GM23338 (cell line): ENCODE measurements at places on chromosomes 1 and 21. TPM values are rescaled to one million over a fixed set of nuclear protein-coding genes. Genes with fewer than 3 reads are reported as not detected.

DNA sequence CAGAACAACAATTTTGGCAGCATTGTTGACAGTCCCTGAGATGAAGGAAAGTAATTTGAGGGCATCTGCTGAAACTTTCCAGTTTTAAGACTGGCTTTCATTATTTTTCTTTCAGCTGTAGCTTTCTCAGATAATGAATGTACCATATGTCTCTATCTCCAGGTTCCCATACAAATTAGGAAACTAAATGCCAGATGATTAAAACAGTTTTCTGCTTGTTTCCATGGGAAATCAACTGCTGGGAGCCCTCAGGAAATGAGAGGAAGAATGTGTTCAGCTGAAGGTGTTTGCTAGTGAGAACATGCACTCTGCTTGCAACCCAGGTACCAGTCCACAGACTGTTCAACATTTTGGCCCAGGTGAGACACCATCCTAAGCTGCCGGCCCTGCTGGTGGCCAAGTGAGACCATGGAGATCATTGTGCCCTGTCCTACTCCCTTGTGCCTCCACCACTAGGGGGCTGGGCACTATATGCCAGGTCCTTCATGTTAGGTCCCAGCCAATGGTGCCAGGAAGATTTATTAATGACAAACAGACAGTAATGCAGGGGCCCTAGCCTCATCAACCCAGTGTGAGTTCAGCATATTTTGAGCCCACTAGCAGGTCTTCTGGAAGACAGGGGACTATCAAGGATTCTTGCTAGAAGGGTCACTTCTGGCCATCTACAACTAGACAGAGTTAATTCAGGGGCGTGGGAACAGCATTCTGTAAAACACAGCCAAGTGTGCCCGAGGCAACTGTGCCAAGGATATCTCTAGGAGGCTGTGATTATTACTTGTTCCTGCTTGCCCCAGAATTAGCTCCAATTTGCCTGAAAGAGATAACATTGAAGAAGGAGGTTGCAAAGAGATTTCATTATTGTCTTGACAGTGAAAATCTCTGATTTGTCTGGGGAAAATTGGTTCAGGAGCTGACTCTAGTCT is 17.0 kb upstream of the LRRC8C start:
- DNase-seq: peak; percentile 58

- no peak for DNase-seq
Measured at GRCh38 chr1:30321246-30321910, 402.0 kb downstream of the MATN1 start.

GRCh38 chr1:170853867-170854266 is 81.5 kb upstream of the MROH9 start:
- no peak for DNase-seq

GRCh38 chr1:239635276-239635675 is 248.9 kb downstream of the CHRM3 start:
- no peak for DNase-seq

GRCh38 chr1:109664671-109665070 is 3.2 kb upstream of the GSTM2 start:
- no peak for DNase-seq

DNA sequence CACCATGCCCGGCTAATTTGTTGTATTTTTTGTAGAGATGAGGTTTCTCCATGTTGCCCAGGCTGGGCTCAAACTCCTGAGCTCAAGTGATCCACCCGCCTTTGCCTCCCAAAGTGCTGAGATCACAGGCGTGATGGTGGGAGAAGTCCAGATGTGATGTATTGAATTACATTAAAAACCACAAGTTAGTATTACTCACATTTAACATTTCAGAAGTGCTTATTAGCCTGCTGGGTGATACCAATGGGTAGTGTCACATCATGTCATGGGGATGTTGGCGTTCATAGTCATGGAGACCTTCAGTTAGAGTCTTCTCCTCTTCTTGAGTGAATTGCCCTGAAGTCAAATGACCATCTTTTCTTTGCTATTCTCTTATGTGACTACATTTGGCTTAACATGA is 63.6 kb upstream of the VAMP3 start:
- no peak for DNase-seq

DNA sequence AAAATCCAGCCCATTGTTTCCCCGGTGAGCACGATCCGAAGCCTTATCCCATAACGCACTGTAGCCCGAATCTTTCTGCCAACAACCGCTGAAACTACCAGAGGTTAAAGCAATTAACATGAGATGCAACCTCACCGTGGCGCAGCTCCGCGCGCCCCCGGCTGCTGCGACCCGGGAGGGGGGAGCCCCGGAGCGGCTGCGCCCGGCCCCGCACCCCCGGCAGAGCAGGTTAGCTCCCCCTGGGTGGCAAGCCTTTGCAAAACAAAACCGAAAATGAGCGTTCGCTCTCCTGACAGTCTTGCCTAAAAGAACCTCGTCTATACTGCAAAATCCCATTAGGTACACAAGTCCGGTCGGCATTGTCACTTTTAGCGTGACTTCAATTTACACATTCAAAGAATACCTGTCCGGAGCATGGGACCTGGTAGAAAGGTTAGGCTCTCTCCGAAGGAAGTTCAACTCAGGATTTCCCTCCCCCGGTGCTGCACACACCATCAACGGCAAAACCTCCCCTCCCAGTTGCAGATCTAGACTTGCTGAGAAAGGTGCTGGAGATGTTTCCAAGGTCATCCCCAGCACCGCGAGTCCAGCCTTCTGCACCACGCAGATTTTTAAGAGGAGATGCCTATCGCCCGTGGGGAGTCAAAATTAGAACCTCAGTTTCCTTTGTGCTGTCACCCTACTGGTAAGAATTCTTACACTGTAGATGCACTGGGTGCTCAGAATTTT is 107.5 kb downstream of the ZNF281 start:
- DNase-seq: peak; percentile 67

Gene OR2L2
- 0.05 and 0.06 TPM in 2 replicates for polyA plus RNA-seq

Gene MMEL1
- polyA plus RNA-seq: 0.57 and 0.71 TPM in 2 replicates

DNA sequence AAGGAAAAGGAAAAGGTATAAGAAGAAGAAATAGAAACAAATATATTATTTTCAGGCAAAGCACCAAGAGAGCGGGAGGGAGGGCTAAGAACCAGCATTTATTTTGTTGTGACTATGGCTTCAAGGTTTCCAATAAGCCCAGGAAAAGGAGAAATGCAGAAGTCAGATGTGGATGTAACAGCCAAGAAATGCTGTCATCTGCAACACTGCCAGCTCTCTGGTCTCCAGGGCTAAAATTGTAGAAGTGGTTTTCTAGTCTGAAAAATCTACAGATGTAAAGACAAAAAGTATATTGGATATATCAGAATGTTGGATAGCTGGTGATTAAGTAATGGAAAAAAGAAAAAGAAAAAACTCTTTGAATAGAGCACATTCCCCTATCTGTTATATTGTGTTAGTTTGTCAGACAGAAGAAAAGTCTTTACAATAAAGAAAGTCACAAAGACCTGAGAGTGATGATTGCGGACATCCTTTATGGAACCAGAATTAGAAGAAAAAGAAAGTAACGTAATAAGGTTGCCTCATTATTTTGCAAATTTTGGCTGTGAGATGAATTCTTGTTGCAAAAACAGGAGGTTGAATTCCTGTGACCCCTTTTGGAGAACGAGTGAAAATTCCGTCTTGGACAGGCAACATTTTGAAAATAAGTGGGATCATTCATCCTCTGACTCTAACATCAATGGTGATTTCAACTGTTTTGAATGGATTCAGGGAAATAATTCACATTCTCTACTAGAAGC is 938.1 kb downstream of the TTLL7 start:
- no peak for DNase-seq

Gene PIGC
- polyA plus RNA-seq: 24.3 and 28.1 TPM in 2 replicates

DNA sequence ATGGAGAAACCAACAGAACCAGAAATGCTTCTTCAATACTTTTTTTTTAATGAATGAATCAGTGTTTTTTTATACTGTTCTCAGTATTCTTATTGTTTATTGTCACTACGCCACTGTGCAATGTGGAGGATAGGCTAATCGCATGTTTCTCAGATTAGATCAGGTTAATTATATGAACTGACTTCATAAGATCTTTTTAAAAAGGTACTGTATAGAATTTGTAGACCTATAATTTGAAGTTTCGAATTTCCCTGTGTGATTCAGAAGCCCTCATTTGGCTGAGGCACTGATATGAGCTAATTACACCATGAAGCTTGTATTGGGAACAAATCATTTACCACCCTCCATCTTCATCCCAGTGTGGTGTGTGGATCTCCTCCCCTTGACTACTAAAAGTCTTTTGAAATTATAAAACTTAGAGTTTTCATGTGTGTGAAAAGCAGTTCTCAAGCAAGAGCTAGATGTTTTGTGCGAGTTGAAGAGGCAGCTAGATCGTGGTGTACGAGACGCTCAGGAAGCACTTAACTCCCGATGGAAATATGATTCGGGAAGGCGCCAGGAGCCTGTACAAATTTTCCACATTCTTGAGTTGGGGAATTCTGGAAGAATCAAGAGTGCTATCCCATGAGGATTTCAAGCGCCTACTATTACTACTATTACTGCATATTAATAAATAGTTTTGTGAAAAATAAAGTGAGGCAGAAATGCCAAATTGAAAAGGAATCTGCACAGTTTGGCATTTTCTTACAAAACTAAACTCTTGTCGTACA is 52.1 kb upstream of the KCNE2 start:
- no peak for DNase-seq

GRCh38 chr1:3066250-3066711 is 2.7 kb upstream of the PRDM16 start:
- peak; percentile 62 for DNase-seq

Gene ASCL5
- not detected in 2 replicates for polyA plus RNA-seq

DNA sequence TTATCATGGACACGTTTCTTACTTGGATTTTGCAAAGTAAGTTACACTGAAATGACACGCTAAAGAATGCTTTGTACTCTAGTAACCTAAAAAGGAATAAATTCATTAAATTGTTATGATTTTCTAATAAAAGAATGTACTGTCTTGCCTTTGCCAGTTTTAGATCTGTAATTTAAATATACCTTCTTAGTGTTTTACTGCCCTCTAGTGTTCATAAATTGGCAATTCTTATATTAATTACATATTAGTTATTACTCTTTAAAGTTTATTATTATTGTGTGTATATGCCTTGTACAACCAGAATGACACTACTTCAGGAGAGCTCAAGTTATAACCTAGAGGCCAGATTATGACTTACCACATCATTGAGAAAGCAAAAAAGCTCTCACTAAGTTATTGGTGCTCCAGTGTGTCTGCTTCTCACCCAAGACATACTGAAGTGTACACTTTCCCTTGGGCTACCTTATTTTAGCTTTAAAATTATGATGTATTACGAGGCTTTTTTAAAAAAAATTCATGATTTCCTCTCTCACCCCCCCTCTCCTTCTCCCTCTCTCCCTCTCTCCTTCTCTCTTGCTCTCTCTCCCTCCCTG is 169.9 kb downstream of the HS2ST1 start:
- DNase-seq: peak; percentile 51
